Activated CD4-positive, alpha-beta memory T cell treated with anti-CD3 and anti-CD28 coated beads for 36 hours (primary cell): ENCODE measurements at places on chromosomes 12 and 14. TPM values are rescaled to one million over a fixed set of nuclear protein-coding genes. Genes with fewer than 3 reads are reported as not detected.
A peak's percentile ranks its signal among the peaks of the same experiment; 100 is the strongest.

Gene HCAR3
- not detected for total RNA-seq

GRCh38 chr12:59874781-59875180, 279.0 kb downstream of the SLC16A7 start:
- H3K27ac ChIP-seq, result no peak overlapping the region
- H3K4me1 ChIP-seq, result no peaks in the 10 kb centered on the region
- H3K4me3 ChIP-seq, result no peak overlapping the region
- no peaks in the 10 kb centered on the region for H3K27me3 ChIP-seq
- no peaks in the 10 kb centered on the region for H3K36me3 ChIP-seq

- H3K36me3 ChIP-seq, result no peaks in the 10 kb centered on the region
- DNase-seq, result no peak
- H3K4me3 ChIP-seq, result no peak overlapping the region
- no peaks in the 10 kb centered on the region for H3K27me3 ChIP-seq
These were observed 404.4 kb upstream of the MGAT4C start for GRCh38 chr12:86660488-86661147.

DNA sequence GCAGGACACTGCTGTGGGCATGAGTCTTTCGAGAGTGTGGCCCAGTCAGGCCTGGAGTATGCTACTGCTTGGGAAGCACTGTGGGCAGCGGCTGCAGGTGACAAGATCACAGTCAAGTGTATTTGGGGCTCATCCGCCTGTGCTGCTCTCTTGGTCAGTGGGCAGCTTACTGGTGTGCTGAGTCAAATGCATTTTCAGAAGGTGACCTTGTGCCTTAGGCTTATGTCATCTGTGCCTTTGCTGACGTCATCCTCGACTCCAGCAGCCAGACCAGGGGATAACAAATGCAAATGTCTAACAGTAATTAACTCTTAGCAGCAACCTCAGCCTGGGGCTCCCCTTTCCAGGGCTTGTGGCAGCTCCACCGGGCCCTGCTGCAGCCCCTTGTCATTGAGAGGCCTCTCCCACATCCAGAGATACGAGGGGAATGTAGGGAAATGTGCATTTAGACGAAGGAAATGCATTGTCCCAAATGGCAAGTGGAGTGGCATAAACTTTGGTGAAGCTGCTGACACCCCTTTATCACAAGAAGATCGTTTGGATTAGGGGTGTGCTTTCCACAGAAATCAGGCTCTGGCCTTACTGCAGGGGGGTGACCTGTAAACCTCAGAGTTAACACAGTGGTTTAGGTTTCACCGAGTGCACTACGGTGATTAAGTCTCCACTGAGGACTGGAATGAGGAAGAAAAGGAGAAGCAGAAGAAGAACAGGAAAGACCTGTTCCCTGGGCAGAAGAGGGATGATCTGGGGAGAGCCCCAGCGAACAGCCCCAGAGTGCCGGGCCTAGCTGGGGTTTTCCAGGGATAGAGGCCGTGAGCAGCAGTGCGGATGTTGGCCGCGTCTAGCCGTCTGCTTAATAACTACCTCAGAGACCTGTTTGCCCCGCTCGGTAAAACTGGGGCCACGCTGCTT, 39.7 kb downstream of the PSMA6 start:
- no peaks in the 10 kb centered on the region for H3K27me3 ChIP-seq
- peak overlapping the region; percentile 95 for H3K27ac ChIP-seq
- H3K4me1 ChIP-seq, result peaks cover 30% of the 10 kb centered on the region
- H3K4me3 ChIP-seq, result no peak overlapping the region
- DNase-seq, result no peak

- peaks cover 46% of the 10 kb centered on the region for H3K4me1 ChIP-seq
- peak; percentile 38 for DNase-seq
- H3K4me3 ChIP-seq, result no peak overlapping the region
- no peaks in the 10 kb centered on the region for H3K27me3 ChIP-seq
- no peak overlapping the region for H3K27ac ChIP-seq
- H3K36me3 ChIP-seq, result peaks cover 33% of the 10 kb centered on the region
These were observed 20.5 kb downstream of the CBX5 start for GRCh38 chr12:54259194-54260011.
